NCI-H524 (cell line): ENCODE measurements at places on chromosomes 5 and 9.

GRCh38 chr9:98806394-98807035, 955 bp upstream of the GALNT12 start:
- DNase-seq: no peak

DNA sequence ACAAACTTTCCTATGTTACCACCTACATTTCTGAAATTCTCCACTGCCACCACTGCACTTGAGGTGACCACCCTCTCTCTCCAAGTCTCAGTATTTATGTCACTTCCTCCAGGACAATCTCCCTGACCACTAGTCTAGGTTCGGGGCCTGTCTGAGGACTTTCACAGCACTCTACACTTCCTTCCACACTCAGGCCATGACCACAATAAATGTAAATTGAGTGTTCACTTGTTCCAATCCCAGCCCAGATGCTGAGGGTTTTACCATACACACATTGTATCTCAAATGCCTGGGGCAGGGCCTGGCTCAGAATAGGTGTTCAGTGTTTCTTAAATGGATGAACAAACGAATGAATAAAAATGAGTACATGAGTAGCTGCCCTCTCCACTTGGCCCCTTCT, 26.9 kb upstream of the CCNG1 start:
- DNase-seq: no peak

GRCh38 chr5:109584986-109585599, 104.6 kb upstream of the MAN2A1 start:
- no peak for DNase-seq

DNA sequence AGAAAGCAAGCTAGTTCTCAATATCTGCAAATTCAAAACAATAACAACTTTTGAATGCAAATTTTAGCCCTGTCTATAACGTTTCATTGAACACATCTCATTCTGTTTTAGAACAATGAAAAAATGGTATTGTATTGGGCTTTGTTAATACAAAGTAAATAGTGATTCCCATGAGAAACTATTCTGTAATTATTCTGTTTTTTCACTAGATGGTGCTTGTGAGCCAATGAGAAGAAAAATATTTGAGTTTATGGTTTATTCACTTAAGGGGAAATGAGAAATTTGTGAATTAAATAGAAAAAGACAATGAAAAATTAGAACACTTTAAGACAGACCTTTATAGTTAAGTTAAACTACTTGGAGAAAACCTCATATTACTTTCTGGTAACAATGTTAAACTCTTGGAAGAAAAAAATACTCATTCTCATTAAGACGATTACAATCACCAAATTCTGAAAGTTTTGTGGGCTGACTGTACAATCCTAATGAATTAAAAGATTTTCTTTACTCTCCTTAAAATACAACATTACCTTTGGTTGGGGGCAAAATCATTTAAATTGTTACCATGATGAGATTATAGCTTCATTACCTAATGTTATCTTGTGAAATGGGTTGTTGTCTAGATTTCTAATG, 127.0 kb downstream of the NNT start:
- DNase-seq: peak; percentile 40

GRCh38 chr5:98121036-98121936, 652.2 kb upstream of the RGMB start:
- no peak for DNase-seq

- DNase-seq: peak; percentile 95
Measured at GRCh38 chr5:159471904-159472303, 141.6 kb upstream of the IL12B start.

GRCh38 chr5:41835645-41836044, 34.6 kb downstream of the OXCT1 start:
- DNase-seq: no peak

DNA sequence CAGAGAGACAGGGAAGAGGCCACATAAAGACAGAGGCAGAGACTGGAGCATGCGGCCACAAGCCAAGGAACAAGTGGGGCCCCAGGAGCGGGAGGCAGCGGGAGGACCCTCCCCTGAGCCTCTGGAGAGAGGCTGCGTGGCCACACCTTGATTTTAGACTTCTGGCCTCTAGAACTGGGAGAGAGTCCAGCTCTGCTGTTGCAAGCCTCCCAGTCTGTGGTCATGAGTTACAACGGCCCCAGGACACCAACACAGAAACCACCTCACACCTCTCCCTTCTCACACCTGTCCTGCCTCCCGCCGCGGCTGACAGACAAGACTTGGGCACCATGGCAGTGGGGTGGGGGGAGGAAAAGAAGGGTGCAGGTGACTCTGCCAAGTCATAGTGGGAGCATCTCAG, 2.2 kb downstream of the INPP5E start:
- DNase-seq: no peak

DNA sequence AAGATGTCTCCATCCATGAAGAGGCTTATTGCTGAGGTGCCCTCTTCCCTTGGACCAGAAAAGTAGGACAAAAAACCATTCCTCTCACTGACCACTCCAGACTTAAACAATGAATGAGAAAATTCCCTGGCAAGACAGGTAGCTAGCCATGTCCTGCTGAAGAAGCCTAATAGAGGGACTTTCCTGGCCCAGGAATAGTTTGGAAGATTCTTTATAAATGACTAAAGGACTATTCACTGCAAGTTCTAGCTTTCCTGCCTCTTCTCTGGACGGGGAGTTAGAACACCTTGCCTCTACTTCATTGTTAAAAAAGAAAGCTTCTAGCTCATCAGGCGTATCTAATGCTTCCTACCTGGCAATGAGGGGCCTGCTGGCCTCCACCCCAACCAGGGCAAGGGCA, 153.6 kb downstream of the NR3C1 start:
- DNase-seq: no peak

- no peak for DNase-seq
Measured at GRCh38 chr5:89015409-89015808, 132.4 kb upstream of the MEF2C start.

DNA sequence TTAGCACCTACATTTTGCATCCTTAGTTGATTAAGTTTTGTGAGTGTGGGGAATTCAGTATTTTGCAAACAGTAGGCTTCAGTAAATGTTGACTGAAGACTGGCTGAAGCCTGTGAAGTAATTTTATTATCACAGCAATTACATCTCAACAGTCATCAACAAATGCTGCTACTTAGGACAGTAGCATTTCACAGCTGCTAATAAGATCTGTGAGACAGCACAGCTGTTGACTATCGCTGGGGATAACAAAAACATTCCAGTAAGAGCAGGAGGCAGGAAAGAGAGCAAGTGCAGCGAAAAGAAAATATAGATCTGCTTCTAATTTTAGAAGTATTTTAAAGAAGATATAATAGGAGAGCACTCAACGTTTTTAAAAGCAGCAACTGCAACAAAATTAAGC, 117.3 kb upstream of the FGF10 start:
- DNase-seq: peak; percentile 3

DNA sequence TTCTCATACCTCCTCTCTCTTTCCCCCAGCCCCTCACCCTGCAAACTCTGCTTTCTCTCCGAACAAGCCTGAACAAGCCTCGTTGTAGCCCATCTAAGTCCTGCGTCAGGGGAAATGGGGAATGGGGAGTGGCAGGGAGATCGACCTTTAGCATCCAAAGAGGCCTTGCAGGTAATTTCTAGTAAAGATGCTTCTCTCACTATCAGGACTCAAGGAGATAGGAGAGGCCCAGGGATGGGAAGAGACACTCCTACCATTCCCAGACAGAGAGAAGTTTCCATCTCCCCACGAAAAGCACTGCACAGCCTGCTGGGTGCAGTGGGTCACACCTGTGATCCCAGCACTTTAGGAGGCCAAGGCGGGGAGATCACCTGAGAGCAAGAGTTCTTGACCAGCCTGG, 44.4 kb upstream of the CTNNA1 start:
- no peak for DNase-seq
